Non-pigmented ciliary epithelial cell (primary cell): ENCODE measurements at places on chromosomes 4 and X.

GRCh38 chr4:3030566-3031356, 43.6 kb downstream of the HTT-AS start:
- DNase-seq = no peak

GRCh38 chrX:103446665-103447302, 70.4 kb downstream of the BEX3 start:
- no peak for DNase-seq

- no peak for DNase-seq
Measured at GRCh38 chr4:173119818-173120217, 48.8 kb upstream of the GALNT7 start.

DNA sequence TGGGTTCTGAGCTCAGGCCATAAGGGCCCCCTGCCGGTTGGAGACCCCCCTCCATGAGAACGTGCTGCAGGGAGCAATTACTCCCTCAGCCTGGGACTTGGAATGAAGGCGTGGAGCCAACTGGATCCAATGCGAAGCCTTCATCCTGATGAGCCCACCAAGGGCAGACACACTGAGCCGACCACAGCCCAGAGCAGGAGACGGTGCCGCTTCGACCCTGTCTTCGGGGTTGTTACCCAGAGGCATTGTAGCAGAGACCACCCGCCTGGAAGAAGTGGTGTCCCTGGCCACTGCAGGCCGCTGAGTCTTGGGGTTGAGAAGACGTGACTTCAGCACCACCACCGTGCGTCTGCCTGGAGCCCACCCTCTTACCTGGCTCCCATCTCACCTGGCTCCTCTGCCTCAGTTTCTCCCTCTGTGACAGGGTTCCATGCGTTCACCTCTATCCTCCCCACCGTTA, 7.0 kb upstream of the NKX1-1 start:
- DNase-seq = no peak

DNA sequence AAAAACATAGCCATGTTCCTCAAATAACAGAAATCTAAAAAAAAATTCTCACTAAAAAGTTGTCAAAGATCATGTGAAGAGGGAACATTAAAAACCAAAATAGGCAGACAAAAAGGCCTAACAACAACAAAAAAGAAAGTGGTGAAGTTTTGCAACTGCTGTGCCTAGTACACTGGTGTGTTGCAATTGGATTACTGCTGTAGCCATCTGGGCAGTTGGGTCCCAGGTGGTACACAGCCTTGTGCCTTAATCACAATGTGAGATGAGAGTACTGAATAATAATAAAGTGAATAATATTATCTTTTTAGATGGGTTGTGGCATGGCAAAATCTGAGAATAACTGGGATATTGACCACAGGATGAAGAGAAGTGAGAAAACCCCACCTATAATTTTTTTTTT, 12.0 kb downstream of the C4orf54 start:
- no peak for DNase-seq

DNA sequence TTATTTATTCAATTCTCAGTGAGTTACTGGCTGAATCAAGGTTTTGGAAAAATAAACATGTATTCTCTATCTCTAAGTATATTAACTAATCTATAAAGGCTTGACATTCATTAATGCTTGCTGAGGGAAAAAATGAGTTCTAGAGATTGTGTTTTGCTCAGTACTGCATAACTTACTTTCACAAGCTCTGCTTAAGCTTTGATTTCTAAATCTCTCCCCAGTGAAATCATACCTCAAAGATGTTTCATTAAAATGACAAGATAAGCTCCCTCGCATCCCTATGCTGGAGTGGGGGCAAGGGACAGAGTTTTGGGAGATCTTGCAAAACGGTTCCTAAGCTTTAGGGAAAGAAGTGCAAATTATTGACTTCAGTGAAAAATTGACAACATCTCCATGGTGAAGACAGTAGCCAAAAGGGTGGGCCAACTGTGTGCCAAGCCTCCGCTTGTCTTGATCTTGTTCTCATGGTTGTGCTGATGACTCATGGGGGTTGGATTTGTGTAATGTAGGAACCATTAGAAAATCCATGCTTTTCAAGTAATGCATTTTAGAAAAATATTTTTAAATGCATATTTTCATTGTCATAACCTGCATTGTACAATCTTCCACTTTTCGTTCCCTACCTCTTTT, 521.4 kb downstream of the RPA4 start:
- no peak for DNase-seq

GRCh38 chrX:152845618-152846240, 14.9 kb downstream of the NSDHL start:
- DNase-seq = no peak

DNA sequence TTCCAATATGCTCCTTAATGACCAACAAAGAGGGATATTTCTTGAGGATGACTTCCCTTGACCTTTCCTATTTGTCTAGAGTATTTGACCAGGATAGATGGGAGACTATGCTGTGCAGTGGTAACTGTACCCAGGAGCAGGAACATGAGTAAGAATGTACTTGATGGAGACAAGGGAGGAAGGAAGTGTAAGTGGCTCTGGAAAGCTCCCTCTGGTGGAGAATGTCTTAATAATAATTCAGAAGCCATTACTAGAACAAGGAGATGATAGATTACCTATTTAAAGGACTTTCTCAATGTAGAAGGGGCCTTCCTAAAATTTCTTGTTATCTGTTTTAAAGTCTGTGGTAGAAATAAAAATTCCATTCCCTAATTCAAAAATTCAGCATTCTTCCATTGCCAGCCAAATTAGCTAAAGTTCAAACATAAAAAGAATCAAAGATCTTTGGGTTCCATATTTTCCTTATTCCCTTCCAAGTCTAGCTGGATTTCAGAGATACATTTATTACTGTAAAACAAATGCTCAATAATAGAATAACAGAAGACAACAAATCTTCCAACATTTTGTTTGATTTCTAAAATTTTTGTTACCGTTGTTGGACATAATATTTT, 83.8 kb downstream of the GRID2 start:
- no peak for DNase-seq

- peak; percentile 8 for DNase-seq
Measured at GRCh38 chr4:157172011-157172410, 48.5 kb upstream of the GRIA2 start.

DNA sequence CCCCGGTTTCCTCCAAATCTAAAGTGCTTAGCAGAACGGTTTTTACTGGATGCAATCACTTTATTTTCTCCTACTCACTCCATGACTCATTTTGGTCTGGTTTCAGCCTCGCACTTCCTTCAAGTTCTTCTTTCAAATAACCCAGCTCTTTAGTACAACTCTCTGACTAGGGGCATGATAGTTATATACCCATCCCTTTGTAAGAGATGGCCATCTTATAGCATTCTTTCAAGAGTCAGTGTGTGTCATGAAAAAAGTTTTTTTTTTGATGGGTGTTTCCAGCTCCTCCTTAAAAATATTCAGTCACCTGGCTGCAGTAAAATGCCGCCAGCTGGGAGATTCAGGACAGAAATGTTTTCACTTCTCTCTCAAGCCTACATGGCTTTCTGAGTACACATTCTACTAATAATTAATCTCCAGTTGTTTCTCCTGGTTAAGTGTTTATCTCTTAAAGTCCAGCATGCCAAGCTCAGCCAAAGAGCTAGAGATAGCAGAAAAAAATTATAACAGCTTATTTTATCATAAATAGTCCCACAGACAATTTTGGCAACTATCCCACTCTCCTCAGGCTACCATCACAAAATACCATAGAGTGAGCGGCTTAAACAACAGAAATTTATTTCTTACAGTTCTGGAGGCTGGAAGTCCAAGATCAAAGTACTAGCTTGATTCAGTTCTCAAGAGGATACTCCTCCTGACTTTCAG, 139.3 kb downstream of the GASK1B start:
- DNase-seq = no peak

GRCh38 chr4:102843938-102844337, 16.6 kb upstream of the UBE2D3 start:
- no peak for DNase-seq
